Activated T-helper 1 cell treated with Interleukin-2 at 50 U/mL for 16 hours (primary cell): ENCODE measurements at places on chromosomes 11 and 22.

- DNase-seq: no peak
These were observed 65.1 kb upstream of the PITPNB start for GRCh38 chr22:27984001-27984695.

DNA sequence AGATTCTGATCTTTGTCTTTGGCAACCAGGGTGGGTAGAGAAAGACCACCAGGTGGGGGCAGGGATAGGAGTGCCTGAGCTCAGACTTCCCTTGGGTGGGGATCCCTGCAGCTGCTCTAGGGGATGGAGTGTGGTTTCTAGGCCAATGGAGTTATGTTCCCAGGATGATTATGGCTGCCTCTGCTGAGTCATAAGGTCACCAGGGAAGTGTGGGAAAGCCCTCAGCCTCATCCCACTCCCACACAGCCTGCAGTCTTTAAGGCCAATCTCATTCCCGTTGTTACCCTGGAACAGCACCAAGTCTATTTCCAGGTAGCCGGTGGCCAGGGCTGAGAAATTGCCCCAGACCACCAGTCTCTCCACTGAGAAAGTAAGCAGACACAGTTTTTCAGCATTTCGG, 2269.3 kb upstream of the RAG2 start:
- no peak for DNase-seq

DNA sequence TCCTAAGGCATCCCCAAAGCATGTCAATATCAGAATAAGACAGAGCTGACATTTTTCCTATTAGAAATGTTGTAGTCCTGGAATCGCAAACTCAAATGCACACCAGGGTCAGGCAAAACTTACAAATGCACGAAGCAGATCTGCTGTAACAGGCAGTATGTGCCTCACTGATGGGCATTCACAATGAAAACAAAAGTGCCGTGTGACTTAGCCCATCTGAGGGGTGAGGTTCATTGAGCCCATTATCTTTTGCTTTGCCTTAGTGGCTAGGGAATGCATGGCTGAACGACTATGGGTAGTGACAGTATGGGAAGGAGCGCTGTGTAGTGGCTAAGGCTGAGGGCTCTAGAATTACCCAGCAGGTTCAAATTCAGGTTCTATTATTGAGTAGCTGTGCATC, 43.1 kb upstream of the RASSF10 start:
- DNase-seq: no peak

DNA sequence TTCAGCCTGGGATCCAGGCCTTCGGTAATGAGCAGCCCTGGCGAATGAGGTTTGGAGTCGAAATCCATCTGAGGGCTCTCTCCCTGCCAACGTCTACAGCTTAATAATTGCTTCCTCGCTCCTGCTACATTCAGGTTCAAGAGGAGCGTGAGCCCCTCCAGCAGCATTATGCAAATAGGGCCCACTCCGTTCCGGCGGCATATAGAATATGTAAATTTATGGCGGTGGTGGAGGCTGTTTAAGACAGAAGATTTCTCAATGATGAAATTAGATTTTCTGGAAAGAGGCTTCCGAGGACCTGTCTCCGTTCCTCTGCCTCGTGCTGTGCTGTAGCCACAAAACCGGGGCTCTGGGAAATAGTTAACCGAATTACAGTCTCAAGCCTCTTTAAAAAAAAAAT, 402.8 kb downstream of the MIAT start:
- no peak for DNase-seq
